ENCODE measurements at places on chromosomes 12 and 14.
A peak's percentile ranks its signal among the peaks of the same experiment; 100 is the strongest.

DNA sequence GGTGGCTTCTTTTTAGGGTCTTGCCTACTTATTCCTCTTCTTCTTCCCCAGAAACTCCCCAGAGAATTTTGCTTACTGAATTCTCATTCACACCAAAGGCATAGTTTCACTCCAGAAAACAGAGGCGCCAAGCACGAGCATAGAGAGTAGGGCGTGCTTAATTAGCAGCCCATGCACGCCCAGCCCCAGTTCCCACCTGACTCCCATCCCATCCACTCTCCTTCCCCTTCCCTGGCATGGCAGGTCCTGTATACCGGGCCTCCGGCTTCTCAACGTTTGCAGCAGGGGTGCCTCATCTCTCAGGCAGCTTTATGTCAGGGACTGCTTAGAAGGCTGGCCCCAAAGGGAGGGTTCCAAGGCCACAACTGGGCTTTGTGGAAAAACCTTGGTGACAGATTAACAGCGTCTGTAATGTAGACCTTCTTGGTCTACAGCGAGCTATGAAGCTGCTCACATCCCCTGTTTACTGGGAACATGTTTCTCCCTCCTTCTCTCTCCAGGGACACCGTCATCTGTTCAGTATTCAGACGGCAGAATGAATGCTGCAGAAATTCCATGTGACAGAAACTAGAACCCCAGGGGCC lies 62.7 kb downstream of the ACTN1 start:
- DNase-seq: no peak

DNA sequence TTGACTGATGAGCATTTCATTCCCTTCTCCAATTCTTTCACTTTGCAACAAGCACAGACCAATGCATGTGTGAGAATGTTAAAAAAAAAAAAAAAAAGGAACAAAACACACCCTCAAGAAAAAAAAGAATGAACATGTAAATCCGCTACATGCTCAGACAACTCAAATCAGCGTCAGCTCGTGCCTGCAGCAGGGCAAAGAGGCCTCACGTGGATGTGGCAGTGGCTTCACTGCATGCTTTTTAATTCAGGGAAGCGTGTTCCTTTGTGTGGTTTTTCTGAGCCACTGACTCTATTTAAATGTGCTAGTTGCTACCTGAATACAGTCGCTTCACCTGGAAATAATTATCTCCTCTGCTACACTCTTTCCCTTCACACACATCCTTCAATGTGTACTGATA lies 55.1 kb downstream of the PPP1R36 start:
- no peak for DNase-seq

DNA sequence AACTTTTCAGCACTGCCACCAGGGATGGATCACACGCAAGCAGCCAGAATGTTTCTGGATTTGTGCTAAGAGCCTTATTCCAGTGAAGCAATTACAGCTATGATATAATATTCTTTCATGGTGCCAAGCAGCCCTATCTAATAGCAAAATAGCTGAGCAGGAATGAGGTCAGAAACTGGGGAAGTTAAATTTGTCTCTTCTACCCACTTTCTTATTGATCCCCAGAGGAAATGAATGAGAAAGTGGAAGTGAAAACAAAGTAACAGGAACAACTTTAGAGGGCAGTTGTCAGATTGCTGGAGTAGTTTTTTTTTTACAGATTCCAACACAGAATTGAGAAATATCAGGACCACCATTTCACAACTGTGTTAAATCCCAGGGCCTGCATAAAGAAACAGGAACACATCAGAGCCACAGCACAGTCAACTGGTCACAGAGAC lies 44.8 kb downstream of the GCH1 start:
- DNase-seq: no peak

- no peak for DNase-seq
Measured at GRCh38 chr12:113180333-113180732, 4.9 kb downstream of the DDX54 start.

- no peak for DNase-seq
Measured at GRCh38 chr12:836952-837351, 84.6 kb downstream of the WNK1 start.

GRCh38 chr12:5466521-5466960 lies 34.6 kb downstream of the NTF3 start:
- no peak for DNase-seq

GRCh38 chr12:121894633-121895032 lies 6.0 kb downstream of the PSMD9 start:
- DNase-seq: peak; percentile 39

DNA sequence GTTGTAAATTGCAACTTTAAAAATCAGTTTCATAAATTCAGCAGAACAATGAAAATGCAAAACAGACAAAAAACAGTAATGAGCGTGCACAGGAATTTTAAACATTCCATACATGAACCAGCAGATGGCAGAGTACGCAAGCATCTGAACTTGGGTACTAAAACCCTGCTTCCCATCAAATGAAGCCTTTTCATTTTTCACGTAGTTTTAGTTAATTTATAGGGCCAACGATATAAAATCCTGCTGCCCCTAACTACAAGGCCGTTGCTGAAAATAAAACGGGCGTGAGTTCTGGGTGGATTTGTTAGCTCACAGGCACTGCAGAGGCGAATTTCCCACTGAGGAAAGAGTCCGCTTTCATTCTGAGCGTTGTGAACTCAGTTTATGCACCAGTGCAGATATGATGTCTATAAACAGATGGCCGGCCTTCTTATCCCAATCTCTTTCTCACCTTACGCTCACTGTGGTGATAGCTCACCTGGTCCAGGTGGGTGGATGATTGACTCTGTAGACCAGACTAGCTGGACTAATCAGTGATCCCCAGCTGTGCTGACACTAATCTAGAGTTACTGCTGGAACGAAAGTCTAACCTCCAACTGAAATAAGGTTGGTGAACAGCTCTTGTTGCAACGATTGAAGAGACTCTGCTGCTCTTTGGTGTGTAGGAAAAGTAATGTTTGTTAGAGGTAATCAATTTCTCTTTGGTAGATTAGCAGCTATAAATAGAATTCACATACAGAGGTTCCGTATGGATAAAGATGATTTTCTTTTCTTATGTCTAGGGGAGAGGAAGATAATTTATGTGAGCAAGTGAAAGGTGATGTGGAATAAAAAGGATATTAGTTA lies 89.2 kb downstream of the PDZRN4 start:
- DNase-seq: peak; percentile 69

- no peak for DNase-seq
Measured at GRCh38 chr14:73870525-73871235, 16.0 kb upstream of the ZNF410 start.

GRCh38 chr12:81798294-81798693 lies 39.1 kb upstream of the PPFIA2 start:
- DNase-seq: no peak

GRCh38 chr12:100720016-100720654 lies 74.4 kb upstream of the ANO4 start:
- no peak for DNase-seq

DNA sequence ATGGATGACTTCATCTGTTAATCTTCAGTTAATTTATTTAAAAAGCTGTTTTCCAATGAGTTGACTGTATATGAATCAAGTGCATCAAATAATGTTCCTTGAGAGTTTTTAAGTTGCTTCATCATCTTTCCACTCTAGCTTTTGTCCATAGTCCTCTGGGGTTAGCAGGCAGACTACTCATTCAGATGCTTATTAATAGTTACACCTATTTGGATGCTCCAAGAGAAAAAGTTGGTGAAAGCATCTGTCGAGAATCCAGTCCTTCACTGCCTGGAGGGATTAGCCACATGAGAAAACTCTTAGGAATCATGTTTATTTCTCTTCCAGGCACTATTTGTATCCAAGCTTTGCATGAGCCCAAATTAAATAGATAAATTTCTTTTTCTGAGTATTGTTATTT lies 70.2 kb downstream of the DACT1 start:
- DNase-seq: no peak

- no peak for DNase-seq
Measured at GRCh38 chr14:56261046-56261445, 142.8 kb downstream of the PELI2 start.

GRCh38 chr12:29612912-29613311 lies 115.4 kb upstream of the OVCH1 start:
- DNase-seq: no peak

GRCh38 chr12:92030618-92031017 lies 115.0 kb downstream of the BTG1 start:
- DNase-seq: no peak

- no peak for DNase-seq
Measured at GRCh38 chr14:69355607-69356281, 42.4 kb downstream of the ERH start.

GRCh38 chr14:99676657-99677056 lies 7.4 kb upstream of the CYP46A1 start:
- no peak for DNase-seq

- DNase-seq: no peak
Measured at GRCh38 chr14:62314871-62315270, 552.7 kb downstream of the SNAPC1 start.

- peak; percentile 86 for DNase-seq
Measured at GRCh38 chr12:13571035-13571434, 374.5 kb downstream of the EMP1 start.

- DNase-seq: no peak
Measured at GRCh38 chr12:127599436-127599835, 667.5 kb upstream of the TMEM132C start.

DNA sequence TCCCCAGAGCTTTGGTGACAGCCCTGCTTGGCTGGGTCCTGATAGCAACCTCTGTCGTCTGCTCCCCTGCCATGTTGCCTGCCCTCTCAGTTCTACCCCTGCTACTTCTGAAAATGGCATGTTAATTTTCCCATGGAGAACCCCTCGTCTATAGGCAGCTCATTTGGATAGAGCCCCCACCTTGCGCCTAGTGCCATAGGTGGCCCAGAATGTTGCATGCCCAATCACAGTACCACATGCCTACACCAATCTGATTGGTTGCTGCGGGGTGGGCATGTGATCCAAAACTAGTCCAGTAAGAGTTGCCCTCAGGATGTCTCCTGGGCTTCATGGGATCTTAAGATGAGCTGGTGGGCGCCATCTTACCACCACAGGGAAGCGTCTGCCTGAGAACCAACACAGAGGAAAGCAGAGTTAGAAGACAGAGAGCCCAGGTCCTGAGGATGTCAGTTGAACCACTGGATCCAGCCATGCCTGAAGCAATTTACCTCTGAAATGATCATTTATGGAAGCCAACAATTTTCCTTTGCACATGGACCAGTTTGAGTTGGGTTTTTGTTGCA lies 85.7 kb downstream of the PAPOLA start:
- DNase-seq: no peak

GRCh38 chr12:89239534-89239933 lies 112.8 kb downstream of the DUSP6 start:
- DNase-seq: no peak

DNA sequence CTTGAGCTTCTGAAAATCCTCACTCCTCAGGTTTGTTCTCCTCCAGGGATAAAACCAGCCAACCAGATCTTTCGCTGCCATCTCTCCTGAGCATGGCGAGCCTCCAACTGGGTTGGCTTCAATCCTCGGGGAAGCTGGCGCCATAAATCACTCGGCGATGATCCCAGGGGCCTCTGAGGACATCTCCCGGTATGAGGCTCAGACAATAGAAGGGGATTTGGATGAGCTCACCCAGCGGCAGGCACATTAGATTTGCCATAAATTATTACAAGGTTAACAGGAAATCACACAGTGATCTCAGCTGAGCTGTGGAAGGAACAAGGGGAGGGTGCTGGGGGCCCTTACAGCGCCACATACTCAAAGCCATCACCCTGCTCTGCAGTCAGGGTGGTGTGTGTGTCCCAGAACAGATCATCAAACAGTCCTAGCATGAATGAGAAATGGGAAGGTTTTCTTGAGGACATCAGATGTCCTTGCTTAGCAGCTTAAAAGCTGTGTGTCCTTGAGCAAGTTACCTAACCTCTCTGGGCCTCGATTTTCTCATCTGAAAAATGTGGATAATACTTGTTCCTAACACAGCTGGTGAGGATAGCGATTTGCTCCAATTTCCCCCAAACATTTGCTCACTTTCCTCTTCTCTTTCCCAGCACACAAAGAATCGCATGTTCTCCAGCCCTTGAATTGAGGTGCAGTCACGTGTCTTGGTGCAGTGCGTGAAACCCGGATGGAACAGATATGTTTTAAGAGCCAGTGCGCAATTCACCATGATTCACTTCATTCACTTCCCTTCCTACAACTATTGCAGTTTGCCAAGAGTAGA lies 142.8 kb downstream of the SCARB1 start:
- DNase-seq: no peak

DNA sequence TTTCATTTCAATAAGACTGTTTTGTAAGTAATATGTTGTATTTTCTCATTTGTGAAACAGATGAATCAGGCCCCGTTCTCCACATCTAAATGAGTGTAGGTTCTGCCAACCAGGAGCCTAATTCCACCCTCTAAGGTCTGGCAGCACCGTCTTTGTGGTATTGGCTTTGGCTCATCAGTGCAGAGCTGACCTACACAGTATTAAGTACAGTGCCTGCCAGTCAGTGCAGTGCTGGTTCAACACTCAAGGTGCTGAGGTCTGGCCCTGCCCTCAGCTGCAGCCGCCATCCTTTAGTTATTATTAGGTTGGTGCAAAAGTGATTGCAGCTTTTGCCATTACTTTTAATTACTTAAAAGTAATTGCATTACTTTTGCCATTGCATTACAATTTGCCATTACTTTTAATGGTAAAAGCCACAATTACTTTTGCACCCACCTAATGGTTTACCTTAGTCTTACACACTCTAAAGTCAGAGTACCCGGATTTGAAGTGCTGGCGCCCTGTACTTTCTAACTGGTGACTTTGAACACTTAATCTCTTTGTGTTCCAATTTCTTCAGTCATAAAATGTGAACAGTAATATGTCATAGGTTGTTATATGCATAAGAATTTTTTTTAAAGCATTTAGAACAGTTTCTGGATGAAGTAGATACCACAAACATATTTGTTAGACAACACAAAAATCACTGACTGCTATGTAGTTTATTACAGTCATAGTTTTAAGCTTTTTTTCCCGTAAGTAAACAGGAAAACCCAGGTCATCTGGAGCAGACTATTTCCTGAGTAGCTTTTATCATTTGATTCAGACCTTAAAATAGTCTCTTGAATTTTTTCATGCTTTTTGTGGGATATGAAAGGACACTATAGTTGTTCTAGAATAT lies 99.5 kb downstream of the SYNE2 start:
- no peak for DNase-seq

DNA sequence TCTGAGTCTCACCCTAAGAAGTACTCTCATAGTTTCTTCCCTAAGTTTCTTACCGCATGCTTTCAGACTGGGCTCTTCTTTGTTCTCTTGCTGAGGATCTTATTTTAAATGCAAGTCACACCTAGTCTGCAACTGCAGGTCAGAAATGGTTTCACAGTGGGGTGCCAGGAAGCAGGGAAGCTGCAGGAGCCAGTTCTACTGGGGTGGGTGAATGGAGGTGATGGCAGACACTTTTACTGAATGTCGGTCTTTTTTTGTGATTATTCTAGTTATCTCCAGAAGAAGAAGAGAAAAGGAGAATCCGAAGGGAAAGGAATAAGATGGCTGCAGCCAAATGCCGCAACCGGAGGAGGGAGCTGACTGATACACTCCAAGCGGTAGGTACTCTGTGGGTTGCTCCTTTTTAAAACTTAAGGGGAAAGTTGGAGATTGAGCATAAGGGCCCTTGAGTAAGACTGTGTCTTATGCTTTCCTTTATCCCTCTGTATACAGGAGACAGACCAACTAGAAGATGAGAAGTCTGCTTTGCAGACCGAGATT lies 1.7 kb downstream of the FOS start:
- DNase-seq: no peak

- DNase-seq: no peak
Measured at GRCh38 chr12:108583991-108584390, 13.9 kb downstream of the TMEM119 start.

GRCh38 chr12:9797722-9798619 lies 29.3 kb upstream of the KLRF1 start:
- peak; percentile 83 for DNase-seq
